HFFc6 (cell line): ENCODE measurements at places on chromosomes 11 and 22. TPM values are rescaled to one million over a fixed set of nuclear protein-coding genes. Genes with fewer than 3 reads are reported as not detected.

The ZNF280A gene
- not detected in 3 replicates for total RNA-seq

The C11orf65 gene
- 0.41 to 0.74 TPM (median 0.67 TPM) in 3 replicates for total RNA-seq

The CALCB gene
- not detected in 2 replicates for total RNA-seq

- DNase-seq: no peak
Measured at GRCh38 chr11:43936076-43936475, 6.4 kb upstream of the C11orf96 start.

DNA sequence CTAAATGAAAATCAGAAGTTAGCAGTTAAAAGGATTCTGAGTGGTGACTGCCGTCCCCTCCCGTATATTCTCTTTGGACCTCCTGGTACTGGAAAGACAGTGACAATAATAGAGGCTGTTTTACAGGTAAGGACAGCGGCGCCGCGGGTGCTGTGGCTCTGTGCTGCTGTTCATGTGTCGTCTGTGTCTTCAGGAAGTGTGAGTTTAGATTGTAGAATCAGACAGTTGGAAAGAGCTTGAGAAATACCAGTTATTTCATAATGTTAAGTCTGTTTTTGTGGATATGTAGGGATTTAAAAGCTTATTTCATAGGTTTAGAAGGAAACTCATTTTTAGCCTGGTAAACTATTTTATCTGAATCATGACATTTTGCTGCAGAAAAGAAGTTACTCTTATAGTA is 27.4 kb upstream of the PANX2 start:
- no peak for DNase-seq

DNA sequence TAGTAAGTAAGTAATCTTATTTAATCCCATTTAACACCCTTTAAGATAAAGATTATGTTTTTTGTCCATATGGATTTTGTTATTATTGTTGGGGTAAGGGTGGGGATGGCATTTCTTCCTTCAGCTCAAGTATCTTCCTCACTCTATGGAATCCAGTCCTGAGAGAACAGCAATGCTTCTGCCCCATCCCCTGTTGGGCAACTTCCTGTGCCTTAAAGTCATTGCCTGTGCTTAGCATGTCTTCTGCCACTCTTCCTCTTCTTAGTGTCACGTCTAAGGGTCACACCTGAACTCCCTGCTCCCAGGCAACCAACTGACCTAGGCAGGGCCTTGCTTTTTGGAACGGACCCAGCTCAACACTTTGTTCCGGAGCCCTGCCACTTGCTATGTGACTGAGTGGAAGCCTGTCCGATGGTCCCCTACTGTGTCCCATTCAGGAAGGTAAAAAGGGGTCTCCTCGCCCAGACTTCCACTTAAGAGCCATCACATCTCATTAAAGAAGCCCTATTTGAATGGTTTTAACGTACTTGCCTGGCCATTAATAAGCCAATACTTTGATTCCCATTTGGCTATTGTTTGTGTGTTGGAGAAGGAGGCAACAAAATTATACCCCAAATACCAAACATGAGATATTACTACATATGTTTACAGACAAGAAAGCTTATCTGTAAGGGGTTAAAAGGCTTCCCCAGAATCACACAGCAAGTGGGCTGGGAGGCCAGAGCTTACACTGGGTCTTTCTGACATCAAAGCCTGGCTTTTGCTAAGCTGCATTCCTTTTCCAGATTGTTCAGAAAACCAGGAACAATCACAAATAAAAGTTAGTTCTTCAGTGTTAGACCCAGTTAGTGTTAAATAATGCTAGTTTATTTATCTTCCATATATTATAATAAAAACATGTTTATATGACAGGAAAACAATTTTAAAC is 59.2 kb downstream of the RAB38 start:
- DNase-seq: no peak

DNA sequence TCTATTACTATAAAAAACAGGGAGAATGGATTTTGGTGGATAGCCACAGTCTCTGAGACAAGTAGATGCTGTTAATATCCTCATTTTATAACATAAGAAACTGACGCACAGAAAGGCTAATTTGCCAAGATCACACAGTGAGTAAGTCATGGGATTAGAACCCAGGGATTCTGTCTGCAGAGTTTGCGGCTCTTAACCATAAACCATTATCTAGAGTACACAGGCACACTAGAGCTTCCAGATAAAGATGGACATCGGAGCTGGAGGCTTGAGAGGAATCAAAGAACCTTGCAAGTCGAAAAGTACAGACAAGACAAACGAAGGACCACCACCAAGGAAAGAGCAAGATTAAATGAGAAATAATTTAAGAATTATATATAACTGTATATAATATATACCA is 11.3 kb downstream of the LGALS12 start:
- DNase-seq: no peak

DNA sequence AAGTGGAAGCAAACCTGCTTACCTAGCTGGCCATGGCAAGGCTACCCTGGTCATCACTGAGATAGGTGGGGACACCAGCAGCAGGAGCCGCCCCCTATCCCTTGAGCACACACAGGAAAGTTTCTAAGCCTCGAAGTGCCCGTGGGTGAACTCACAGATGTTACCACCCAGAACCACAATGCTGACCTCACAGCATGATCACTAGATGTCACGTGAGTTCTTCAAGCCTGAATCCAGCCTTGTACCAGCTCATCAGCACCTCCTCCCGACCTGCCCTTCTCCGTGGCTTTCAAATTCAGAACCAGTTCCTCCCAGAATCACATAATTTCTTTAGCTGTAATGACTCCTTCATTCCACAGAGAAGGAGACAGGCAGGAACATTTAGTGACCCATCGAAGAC is 24.7 kb upstream of the TIMP3 start:
- no peak for DNase-seq

DNA sequence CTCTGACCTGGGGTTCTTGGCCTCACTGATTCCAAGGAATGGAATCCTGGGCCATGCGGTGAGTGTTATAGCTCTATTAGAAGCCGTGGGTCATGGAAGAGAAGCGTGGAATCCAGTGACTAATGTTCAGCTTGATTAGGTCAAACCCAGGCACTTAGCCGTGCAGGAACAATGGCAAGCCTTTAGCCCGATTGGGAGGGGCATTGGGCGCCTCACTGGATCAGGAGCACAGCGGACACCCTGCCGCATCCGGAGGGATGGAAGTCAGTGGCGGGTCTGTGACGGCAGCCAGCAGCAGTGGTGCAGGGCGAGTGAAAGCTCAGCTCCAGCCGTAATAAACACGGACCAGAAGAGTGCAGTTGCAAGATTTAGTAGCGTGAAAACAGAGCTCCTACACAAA is 20.5 kb upstream of the SLC17A6 start:
- DNase-seq: no peak

DNA sequence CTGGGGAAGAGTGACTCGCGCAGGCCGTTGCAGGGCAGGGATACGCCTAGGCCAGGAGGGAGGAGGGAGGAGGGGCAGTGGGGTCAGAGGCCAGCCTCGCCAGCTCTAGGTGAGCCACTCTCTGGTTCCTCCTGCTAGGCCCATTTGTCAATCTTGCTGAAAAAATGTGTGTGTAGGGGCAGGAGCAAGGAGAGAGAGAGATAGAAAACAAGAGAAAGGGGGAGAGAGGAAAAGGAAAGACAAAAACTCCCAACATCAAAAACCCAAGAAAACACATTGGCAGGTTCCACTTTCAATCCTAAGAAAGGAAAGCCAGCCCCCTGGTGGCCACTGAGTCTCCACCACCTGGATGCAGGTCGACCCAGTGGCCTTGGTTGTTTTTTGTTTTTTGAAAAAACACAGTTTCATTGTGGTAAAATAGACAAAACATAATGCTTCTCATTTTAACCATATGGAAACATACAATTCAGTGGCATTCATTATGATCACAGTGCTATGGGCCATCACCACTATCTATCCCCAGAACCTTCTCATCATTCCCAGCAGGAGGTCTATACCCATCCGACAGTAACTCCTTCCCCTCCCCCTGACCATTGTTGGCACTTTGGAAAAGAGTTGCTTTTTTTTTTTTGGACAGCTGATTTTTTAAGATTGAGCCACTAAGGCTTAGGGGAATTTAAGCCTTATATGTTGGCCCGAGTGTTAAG is 10.9 kb downstream of the OMP start:
- DNase-seq: peak; percentile 35

DNA sequence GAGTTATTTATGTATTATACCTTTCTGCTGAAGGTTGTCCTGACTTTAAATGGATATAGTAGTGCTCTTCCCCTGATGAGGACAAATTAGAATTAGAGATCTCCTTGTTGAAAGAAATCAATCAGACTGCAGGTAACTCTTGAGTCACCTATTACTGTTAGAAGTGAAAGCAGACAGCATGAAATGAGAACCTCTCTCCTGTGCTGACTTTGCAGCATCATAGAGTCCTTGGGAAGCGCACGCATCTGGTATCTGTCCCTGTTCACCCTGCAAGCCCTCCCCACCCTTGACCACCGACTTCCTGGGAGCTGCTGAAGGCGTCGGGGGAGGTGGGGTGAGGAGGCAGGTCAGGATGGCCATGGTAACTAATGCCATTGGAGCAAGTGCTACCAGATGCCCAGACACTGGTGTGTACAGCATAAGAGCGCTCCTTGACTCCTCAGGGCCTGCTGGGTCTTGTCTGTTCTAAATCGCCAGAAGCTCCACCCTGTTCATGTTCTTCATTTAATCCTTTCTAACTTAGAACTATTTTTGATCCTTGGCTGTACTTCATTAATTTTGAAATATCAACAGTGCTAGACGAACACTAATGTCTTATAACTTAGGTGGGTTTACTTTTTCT is 143.9 kb downstream of the WNT7B start:
- DNase-seq: no peak

DNA sequence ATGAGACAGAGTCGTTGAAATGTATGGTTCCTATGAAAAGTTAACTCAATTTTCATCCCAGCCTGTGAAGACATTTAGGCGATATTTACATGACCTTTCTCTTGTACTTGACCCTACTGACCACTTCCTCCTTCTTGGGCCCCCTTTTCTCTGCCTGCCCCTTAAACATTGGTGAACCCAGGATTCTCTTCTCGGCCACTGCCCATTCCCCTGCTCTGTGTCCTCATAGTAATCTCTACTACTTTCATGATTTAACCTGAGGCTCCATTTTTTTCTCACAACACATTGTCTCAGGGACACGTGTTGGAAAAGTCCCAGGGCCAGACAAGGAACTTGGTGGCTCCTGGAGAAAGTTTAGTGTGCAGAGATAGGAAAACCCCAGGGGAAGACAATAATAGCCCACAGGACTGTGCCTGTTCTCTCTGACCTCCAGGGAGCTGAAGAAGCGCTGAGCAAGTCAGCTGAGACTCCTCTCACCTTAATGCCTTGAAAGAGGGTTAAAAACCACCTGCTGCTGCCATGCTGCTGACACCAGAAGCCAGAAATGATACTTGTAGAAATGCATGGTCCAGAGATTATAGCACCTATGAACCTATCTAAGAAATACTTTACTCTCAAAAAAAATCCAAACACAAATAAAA is 42.5 kb upstream of the SPATA19 start:
- DNase-seq: no peak
